ENCODE measurements at places on chromosomes 1 and 21.

- DNase-seq = no peak
These were observed 291.6 kb downstream of the PTBP2 start for GRCh38 chr1:97013136-97013535.

GRCh38 chr1:34113887-34114286 is 51.1 kb downstream of the CSMD2 start:
- peak; percentile 8 for DNase-seq

- DNase-seq = peak; percentile 64
These were observed at the start of gene SMG7 for GRCh38 chr1:183472488-183473216. Gene SMG7 (plus strand): TSS chr1:183472499. CDS start chr1:183472621, 122 bp downstream.

- no peak for DNase-seq
These were observed 10.0 kb upstream of the TGFBR3 start for GRCh38 chr1:91895832-91896556.

DNA sequence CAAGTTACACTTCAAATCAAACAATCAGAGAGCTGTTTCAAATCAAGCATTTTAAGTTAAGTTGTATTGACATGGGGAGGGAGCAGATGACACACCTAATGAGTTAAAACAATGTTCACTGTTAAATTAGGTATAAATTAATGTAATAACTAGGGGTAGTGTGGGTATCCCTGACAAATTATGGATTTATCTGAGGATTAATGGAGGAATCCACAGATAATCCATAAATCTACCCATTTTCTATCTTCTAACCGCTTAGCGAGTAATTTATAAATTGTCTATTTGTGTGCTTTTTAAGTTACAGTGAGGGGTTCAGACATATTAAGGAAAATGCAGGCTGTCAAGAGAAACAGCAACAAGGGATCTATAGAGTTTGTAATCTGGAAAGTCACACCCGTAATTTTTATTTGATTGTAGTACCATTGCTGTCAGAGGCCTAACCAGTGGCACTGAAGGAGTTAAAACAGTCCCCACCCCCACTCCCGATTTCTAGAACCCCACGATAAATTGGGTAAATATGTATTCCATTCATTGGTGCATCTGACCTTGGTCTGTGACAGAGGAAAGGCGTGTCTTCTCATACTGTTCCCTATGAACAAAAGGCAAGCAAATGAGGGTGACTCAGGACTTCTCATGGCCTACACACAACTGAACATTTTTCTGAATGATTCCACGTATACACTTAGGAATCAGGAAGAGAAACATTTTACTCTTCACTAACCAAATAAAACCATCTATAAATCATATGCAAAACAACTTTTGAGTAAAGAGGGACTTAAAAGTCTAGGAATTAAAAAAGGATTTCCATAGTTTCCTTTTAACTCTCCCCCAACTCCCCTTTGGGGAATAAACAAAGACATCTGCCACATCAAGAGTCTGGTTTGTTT is 7.4 kb downstream of the IRF2BP2 start:
- peak; percentile 90 for DNase-seq

GRCh38 chr1:205920861-205921569 is 22.2 kb downstream of the SLC26A9 start:
- DNase-seq = no peak

DNA sequence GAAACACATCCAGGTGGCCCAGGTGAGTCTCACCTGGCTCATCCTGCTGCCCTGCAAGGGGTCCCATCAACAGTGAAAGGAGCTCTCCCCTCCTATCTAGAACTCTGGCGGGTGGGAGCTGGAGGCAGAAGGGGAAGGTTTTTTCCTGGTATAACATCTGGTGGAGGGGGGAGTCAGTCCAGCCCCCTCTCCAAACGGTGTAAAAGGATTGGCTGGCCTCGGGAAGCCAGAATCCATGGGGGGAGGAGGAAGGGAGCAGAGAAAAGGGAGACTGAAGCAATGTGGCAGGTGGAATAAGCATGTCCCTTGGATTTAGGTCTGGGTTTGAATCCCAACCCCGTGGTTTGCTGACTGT is 1.2 kb upstream of the CAMK2N1 start:
- no peak for DNase-seq

DNA sequence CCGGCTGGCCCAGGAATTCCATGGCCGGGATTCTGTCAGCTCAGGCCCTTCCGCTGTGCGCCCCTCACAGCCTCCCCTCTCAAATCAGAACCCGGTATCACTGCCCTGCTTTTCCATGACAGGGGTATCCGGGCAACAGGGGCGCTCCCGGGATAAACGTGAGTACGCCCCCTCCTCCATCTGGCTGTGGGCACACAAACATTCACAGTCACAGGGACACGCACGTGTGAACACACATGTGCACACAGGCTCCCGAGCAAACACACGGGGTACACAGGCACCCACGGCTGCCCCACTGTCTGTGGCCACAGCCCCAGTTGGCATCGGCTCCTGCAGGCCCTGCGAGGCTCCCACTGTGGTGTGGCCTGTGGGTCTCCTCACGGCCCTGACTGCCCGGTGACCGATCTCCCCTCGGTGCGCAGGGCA is 16.7 kb downstream of the COL6A1 start:
- DNase-seq = no peak

GRCh38 chr1:217053676-217054075 is 330.4 kb upstream of the ESRRG start:
- DNase-seq = no peak

- DNase-seq = peak; percentile 29
These were observed 2.1 kb upstream of the PLA2G2C start for GRCh38 chr1:20188455-20188817.

GRCh38 chr1:226965581-226966440 is 25.7 kb downstream of the COQ8A start:
- no peak for DNase-seq

- DNase-seq = no peak
These were observed 84.3 kb downstream of the SLC45A1 start for GRCh38 chr1:8402109-8402710.

- peak; percentile 52 for DNase-seq
These were observed 196.2 kb downstream of the ZC3H11B start for GRCh38 chr1:219416598-219417238.

DNA sequence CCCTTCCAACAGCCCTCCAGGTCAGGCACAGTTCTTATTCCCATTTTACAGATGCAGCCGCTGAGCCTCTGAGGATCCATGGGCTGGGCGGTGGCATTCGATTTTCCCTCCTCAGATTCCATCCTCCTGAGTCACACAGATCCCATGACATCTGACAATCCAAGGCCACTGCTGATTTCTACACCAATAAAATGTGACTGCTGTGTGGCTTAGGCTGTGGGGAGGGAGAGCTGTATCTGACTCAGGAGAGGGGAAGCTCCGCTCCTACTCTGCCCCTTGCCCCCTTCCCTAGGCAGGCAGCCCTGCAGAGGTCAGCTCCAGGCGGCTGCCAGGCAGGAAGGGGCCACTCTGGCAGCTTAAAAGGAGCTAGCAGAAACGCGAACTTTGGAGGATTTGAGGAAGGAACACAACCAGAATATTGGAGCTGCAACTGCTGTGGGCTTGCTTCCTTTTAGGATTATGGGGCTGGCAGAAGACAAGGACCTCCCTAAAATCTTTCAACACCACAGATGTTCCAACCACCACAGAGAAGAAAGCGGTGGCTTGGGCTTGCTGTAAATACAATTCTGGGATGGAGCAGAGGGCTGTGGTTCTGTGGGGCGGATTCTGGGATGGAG is 50.0 kb downstream of the MRPL37 start:
- peak; percentile 52 for DNase-seq

DNA sequence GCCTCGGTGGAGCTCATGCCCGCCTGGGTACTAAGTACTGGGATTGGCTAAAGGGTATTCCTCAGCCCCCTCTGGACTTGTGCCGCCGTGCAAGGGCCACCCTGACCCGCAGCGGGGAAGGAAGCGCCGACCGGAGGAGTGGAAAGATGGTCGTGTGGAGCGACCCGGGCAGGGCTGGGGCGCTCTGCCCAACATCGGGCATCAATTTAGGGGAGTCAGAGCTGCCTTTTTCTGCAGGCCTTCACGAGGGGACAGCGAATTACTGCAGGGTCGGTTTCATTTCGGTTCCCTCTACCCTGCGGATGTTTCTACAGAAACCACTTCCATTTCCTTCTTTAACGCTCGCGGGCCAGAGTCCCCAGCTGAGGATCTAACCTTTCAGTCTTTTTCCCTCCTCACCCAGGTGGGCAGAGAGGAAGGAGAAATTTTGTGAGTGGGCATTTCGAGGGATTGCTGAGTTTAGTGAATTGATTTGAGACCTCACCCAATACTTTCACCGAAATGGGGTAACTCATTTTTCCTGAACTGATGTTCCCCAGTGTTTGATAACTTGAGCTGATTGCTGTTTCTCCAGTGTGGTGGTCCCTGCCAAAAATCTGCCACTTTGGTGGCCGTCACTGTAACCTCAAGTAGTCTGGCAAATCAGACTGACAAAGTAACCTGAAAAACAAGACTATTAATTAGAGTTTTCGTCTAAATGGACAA is 1.1 kb downstream of the TOR1AIP1 start:
- DNase-seq = peak; percentile 20

- no peak for DNase-seq
These were observed 51.9 kb upstream of the CYP2J2 start for GRCh38 chr1:59978511-59978910.

DNA sequence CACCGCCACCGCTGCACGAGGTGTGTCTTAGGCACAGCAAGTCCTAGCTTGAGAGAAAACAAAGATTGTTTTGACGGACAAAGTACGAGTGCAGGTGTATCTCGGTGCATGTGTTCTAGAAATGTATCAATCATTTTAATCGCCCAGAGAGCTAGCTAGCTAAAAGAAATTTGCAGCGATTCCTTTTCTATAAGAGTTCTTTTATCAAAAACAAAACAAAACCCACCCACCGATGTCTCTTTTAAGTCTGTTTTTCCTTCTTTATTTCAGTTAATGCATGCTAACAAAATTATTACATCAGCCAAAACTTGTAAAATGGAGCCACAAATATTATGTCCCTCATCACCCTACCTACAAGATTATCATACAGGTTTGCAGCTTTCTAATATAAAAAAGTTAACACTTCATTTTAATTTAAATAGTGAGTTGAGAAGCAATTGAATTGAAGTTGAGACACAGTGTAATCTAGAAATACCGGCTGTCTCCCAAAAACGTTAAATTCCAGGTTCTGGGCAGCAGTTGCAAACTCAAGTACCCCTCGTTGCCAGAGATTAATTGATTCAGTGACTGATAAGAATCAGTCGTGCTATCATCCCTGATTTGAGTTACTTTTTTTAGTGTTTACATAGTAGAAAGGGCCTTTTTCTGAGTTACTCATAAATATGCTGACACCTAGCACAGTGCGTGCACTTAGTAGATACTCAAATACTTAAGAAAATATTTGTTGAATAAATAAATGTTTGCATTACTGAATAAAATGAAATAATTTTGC is 1.5 kb upstream of the SYDE2 start:
- DNase-seq = no peak

GRCh38 chr1:226974544-226975258 is 34.6 kb downstream of the COQ8A start:
- no peak for DNase-seq

GRCh38 chr1:157348538-157349480 is 203.5 kb downstream of the FCRL5 start:
- DNase-seq = no peak

DNA sequence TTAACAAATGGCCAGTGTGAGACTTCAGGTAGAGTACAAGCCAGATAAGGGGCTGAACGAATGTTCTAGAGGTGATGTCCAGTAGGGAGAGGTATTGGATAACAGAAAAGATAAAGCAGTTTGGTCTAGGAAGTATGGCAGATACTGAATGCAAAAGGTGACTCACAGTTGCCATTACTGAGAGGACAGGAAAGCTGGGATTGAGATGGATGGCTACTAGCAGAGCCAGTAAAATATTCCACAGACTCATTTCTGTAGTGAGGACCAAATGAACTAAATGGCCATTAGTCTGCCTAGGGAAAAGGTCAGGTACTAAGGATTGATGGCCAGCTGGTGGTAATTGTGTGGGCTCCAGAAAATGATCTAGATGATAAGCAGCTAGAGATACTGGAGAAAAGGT is 11.5 kb downstream of the MACO1 start:
- no peak for DNase-seq

GRCh38 chr1:204074274-204075138 is 1.6 kb downstream of the SOX13 start:
- DNase-seq = no peak

- no peak for DNase-seq
These were observed 1.1 kb downstream of the C1orf56 start for GRCh38 chr1:151048645-151049032.

DNA sequence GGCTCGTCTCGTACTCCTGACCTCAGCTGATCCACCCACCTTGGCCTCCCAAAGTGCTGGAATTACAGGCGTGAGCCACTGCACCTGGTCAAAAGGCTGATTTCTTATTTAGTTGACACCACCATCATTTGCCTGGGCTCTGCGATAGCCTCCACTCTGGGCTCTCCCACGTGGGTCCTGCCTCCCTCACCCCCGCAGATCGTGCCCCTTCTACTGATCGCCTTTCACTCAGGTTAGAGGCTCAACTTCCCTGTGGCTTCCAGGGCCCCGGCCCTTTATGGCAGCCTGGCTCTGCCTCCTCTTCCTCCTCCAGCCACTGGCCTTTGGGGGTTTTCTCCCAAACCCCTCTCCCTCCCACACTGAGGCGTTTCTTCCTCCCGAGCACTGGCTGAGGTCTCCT is 2.5 kb upstream of the MFAP2 start:
- no peak for DNase-seq

DNA sequence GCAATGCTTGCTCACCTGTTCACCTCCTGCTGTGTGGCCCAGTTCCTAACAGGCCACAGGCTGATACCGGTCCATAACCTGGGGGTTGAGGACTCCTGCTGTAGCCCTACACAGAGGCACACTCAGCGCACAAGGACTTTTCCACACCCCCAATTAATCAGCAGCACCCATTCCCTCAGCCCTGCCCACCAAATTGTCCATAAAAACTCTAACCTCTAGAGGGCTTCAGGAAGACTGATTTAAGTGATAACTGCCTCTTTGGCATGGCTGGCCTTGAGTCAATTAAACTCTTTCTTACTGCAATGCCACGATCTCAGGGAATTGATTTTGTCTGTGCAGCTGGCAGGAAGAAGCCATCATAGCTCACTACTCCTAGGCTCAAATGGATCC is 71.3 kb upstream of the MUTYH start:
- DNase-seq = no peak

DNA sequence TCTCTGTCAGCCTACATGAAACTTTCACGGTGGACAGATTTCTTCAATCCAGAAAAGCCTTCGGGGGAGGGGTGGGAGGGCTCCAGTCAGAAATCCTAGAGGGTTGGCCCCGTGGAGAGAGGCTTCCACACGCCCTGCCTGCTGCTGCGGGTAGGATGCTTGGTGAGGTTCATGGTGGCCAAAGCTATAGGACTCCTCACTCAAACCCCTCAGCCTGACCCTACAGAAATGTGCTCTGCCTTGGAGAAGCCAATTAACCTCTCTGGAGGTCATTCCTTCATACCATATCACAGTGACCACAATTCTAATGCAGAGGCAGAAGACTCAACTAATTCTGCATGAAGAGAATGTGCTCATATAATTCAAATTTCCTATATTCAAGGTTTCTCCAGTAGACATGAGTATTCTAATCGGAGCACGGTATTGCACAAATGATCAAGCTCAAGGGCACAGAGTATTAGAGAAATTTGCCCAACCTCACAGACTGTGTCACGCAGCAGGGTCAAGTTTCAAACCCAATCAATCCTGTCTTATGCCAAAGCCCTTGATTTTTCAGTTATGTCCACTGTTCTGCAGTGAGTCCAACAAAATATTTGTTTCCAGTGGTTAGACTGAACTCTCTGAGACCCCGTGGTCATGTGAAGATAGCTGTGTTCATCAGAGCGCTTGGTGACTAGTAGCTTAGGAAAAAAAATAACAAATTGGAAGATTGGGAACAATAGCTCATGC is 104.8 kb downstream of the TOMM20 start:
- no peak for DNase-seq

Data from NB4 (cell line).